ENCODE measurements at places on chromosomes 6 and 20.

- no peak for DNase-seq
Measured at GRCh38 chr20:59530782-59531181, 73.6 kb upstream of the PHACTR3 start.

DNA sequence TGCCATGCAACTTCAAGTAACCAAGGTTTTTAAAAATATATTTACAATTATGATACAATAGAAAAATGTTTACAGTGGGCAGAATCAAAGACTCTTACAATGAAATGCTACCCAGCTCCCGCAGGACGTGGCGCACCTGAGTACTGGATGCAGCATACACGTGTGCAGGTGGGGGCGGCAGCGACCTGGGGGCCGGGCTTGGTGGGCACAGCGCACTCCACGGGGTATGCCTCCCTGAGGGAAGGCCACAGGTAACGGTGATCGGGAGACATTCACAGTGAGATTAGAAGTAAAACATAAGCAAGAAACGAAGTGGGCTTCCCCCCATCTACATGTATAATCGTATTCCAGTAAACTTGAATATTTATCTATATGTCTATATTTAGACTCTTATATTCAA, 54.2 kb downstream of the WDR27 start:
- no peak for DNase-seq

GRCh38 chr6:22099923-22100322, 196.9 kb downstream of the PRL start:
- DNase-seq = no peak

GRCh38 chr20:50538276-50538675, 28.1 kb downstream of the PTPN1 start:
- DNase-seq = no peak

GRCh38 chr20:17504066-17504897, 26.9 kb downstream of the BFSP1 start:
- peak; percentile 10 for DNase-seq

- DNase-seq = no peak
Measured at GRCh38 chr6:113859349-113860180, 2.4 kb downstream of the MARCKS start.

GRCh38 chr6:132661906-132662305, 2.9 kb upstream of the TAAR1 start:
- no peak for DNase-seq

DNA sequence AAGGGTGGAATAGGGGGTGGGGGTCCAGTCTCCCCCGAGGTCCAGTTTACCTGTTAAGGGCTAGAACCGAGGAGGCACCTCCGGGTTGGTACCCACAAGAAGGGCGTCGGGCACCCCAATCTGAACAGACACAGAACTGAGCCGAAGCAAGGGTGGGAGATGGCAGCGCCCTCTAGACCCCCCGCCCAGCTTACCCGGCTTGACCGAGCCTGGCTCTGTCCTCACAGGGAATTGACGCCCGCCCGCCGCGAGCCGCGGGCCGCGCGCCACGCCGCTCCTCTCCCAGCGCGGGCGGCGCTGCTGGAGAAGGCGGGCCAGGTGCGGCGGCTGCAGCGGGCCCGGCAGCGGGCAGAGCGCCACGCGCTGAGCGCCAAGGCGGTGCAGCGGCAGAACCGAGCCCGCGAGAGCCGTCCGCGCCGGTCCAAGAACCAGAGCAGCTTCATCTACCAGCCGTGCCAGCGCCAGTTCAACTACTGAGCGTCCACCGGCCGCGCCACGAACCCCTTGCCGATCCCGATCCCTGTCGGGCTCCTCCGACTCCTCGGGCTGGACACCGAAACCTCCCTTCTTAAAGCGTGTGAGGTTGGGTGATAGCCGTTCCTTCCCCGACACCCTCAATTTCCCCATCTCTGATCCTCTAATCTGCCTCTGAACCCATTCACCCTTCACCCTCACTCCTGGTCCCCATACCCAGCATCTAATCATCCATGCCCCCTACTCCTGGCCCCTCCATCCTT, 5.9 kb downstream of the TP53INP2 start:
- no peak for DNase-seq

DNA sequence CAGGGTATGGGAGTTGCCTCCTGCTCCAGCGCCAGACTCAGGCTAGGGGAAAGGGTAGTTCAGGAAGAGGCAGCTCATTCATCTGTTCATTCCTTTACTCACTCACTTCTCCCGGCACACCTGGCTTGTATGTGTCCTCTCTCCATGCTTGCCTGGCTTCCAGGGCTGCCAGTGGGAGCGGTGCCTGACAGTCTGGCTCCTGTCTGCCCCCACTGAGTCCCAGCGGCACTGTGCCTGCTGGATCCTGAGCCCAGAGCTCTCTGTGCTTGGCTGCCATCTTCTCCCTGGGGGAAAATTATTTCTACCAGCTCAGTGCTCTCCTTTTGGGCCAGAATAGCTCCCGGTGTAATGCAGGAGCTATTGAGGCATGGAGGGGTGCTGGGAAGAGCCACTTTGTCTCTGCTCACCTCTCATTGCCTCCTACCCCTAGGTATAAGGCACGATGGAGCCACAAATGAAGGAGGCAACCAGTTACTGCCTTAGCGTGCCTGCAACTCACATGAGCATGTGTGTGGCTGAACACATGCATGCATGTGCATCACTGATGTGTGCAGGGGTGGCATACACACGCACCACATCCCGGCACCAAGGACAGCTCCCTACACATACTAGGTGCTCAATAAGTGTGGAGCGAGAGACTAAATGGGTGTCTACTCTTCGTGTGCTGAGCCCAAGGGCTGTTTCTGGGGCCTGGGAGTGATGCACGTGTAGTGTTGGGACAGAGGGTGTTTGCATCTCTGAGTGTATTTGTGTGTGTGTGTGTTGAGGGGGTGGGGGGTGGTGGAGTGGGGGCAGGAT, 46.6 kb downstream of the CDH22 start:
- no peak for DNase-seq

DNA sequence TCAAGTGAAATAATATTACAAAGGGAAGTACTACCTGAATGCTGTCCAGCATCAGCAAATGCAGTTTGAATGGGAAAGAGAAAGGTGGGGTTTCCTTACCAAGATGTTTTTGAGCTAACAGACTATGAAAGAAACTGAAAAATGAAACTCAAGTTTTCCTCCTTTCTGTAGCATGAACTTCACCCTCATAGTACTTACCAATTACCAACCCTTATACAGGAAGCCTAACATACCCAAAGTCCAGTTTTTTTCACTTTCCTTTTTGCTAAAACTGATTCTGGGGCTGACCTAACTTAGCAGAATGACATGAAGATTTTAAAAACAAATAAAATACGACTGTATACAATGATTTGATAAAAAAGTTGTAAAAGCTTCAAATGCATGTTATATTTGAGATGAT, 5.2 kb downstream of the ZNFX1 start:
- no peak for DNase-seq

GRCh38 chr6:107625264-107625663, 135.3 kb downstream of the SOBP start:
- DNase-seq = no peak

DNA sequence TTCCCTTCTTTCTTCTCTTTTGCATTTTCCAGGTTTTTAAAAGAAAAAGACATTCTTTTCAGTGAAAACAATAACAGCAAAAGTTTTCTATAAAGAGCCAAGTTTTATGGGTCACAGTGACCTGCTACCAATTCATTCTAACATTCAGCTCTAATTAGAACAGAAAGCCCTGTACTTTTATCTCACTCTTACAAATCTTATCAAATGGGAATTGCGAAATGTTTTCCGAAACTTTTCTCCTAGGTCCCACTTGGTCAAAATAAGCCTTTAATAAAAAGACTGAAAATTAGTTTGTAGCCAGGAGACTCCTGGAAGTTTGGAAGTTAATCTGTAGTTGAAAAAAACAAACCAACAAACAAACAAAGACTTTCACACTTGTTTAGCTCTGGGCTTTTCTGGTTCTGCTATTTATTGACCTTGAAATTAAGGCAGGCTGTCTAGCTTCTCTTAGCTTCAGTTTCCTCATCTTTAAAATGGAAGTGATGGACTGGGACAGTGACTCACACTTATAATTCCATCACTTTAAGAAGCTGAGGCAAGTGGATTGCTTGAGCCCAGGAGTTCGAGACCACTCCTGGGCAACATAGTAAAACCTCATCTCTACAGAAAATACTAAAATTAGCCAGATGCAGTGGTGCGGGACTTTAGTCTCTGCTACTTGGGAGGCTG, 613.5 kb upstream of the CDH4 start:
- no peak for DNase-seq

DNA sequence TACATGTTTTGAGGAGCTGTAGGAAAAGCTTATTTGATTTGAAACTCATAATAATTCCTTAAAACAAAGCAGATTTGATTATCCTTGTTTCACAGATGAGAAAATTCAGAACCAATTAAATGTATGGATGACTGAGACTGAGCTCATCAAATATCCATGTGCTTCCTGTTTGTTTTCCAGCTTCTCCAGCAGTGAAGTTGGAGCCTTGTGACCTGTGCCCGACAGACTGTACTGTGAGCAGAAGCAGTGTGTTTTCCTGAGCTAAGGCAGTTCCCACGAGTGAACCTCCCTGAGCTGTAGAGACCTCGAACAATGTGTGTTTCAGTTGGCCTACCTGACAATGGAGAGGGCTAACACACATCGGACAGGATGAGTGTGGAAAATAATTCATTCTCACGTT, 599.5 kb upstream of the NRSN1 start:
- no peak for DNase-seq

DNA sequence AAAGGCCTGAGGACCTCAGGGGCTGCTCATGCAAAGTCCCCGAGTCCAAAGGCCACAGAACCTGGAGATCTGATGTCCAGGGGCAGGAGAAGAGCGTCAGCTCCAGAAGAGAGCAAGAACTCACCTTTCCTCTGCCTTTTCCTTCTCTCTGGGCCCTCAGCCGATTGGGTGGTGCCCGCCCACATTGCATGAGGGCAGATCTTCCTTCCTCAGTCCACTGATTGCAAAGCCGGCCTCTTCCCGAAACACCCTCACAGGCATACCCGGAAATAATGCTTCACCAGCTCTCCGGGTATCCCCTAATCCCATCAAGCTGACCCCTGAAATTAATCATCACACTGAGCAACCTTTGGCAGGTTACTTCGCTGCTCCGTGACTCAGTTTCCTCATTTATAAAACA, 33.4 kb downstream of the SPDEF start:
- DNase-seq = no peak

- DNase-seq = no peak
Measured at GRCh38 chr6:169975701-169976100, 224.3 kb downstream of the ERMARD start.

GRCh38 chr20:472137-472846, 10.0 kb upstream of the TBC1D20 start:
- no peak for DNase-seq

DNA sequence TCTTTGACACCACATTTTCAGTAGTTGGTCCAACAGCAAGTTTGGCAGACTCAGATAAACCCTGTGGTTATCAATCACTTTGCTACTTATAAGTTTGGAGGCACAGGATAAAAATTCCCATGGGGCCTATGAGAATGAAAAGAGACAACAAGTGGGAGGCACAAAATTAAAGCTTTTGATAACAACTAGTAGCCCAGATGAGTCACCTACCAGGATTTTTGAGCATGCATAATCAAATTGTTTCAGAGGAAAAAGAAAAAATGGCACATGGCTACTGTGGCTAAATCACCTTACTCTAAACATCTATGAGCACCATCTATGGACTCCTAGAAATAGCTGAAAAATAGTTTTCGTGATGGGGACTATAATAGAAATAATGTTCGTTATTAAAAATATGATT, 40.8 kb upstream of the BMP5 start:
- DNase-seq = no peak

GRCh38 chr6:153003366-153003690, 819 bp upstream of the MTRF1L start:
- no peak for DNase-seq

- DNase-seq = no peak
Measured at GRCh38 chr6:37375376-37375775, 21.6 kb downstream of the RNF8 start.

DNA sequence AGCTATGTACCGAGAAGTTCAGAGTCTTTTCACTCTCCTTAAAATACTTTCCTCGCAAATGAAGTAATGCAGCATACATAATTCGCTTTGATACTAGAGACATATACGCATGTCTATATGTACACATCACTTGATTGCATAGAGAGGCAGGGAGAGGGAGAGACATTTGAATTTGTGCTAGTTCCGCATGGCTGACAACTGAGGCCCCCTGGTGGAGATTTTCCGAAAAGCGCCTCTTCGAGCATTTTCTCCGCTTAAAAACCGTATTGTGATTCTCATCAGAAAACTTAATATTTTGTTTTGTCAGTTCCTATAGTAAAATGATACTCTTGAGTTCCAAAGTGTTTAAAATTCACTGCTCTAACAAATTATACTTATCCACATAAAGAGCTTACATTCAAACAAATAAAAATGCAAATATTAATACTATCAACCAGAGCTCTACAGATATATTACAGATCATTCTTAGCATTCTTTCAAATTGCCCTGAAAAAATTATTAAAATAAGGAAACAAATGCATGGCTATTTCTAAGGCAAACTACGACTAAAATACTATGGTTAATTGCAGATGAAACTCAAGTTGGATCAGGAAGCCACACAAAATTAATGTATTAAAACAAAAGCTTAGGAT, 637 bp downstream of the MYLK4 start:
- DNase-seq = peak; percentile 79

DNA sequence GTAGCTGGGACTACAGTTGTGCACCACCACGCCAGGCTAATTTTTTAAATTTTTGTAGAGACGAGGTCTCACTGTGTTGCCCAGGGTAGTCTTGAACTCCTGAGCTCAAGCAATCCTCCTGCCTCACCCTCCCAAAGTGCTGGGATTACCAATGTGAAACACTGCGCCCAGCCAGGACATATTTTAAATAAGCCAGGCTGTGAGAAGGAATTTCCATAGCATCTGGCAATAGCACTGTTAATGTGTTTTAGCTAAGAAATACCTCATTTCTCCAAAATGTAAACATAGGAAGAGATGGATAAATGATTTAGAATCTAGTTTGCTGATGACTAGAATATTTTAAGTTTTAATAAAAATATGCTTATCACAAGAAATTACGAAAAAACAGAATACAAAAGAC, 27.0 kb upstream of the SLA2 start:
- DNase-seq = no peak

GRCh38 chr6:166599205-166599604, 12.7 kb upstream of the RAMACL start:
- DNase-seq = no peak

DNA sequence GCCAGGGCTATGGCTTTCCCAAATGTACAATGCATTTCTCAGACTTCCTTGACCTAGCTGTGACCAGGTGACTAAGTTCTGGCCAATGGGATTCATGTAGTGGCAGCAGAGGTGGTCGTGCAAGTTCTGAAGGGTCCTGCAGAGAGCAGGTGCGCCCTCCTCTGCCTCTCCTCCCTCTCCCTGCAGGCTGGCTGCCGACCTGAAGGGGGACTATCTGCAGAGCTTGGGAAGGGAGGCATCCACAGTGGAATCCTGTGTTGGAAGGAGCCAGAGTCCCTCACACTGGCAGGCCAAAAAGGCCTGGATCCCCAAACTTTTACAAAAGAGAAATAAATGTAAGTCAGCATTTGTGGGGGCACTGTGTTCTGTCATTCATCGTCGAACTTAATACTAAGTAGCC, 66.6 kb downstream of the CDH26 start:
- DNase-seq = no peak
